Cortex of kidney (tissue), 1 donor: ENCODE measurements at places on chromosomes 6 and 20.

DNA sequence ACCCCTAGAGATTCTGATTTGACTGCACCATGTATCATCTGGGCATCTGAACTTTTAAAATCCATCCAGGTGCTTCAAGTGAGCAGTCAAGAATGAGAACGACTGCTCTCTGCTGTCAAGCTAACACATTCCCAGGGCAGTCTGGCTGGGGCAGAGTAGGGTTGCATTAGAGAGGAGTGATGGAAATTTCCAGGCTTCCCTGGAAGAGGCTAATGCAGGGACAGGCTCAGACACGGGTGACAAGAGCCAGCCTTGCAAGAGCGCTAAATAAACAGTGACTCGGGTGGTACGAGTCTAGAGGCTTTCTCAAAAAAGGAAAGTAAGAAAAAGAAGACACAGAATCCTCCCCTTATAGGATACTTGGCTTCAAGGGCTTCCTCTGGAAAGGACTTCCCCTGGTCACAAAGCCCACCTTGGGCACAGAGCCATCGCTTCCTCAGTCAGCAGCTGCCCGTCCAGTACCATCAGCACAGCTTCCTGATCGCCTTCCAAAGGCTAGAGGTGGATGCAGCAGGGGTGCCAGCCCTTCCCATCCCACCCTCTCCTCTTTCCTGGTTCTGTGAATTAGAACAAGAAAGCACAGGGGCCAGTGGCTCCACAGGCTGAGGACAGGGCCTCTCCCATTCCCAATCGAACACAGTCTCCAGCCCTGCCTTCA lies 177.4 kb upstream of the RREB1 start:
- no peak for DNase-seq

DNA sequence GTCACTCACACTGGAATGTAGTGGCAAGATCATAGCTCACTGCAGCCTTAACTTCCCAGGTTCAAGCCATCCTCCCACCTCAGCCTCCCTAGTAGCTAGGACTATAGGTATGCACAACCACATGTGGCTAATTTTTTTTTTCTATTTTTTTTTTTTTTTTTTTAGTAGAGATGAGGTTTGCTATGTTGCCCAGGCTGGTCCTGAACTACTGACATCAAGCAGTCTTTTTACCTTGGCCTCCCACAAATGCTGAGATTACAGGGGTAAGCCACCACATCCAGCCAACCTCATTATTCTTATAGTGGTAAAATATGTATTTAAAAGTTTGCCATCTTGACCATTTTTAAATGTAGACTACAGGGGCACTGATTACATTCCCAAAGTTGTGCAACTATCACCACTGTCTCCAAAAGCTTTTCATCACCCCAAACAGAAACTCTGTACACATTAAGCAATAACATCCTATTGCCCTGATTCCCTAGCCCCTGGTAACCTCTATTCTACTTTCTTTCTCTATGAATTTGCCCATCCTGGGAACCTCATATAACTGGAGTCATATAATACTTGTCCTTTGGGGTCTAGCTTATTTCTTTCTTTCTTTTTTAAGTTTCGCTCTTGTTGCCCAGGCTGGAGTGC lies 268.0 kb upstream of the JARID2 start:
- no peak for DNase-seq

DNA sequence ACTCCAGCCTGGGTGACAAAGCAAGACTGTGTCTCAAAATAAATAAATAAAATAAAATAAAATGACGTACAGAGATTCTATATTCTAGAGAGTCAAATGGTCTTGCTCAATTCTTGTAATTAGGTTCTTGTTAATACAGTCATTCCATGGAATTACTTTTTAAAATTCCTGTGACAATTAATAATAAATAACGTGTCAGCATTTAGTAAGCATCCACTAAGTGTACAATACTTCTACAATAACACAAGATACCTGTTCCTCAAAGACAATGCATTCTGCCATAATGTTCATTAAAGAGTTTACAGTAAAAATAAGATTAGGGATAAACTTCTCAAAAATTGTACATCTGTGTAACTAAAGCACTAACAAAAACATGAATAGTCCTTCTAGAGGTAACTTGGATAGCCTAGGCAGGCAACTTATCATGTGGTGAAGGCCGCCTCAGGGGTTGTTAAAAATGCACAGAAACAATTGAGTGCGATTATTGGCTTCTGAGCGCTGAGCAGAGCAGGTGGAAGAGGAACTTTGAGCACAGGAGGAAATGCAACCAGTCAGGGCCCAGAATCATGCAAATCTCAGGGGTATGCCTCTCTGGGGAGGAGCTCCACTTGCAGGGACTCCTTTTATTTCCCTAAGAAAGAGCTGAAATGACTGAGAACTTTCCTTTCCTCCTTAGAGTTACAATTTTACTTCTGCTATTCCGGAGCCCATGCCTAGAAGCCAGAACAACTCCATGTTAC lies 37.1 kb downstream of the QRSL1 start:
- DNase-seq = no peak

GRCh38 chr6:43887340-43887858 lies 117.4 kb downstream of the VEGFA start:
- no peak for DNase-seq

GRCh38 chr6:82088978-82089771 lies 158.4 kb downstream of the IBTK start:
- no peak for DNase-seq

DNA sequence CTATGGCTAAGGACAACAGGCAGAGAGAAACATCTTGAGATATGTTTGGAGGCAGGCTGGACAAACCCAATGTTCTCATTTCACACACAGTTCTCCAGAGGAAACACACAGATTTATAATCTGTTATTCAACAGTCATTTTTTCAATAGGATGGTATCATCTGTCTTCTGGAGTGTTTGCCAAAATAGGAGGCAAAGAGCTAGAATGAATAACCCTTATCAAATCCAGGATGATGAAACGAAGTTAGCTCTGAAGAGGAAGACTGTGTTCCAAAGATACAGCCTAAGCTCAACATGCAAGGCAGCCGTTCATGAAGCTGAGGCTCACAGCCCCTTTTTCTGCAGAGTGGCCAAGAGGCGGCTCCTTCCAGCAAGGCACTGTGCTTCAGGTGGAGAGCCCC lies 70.8 kb downstream of the PPP1R3G start:
- no peak for DNase-seq

DNA sequence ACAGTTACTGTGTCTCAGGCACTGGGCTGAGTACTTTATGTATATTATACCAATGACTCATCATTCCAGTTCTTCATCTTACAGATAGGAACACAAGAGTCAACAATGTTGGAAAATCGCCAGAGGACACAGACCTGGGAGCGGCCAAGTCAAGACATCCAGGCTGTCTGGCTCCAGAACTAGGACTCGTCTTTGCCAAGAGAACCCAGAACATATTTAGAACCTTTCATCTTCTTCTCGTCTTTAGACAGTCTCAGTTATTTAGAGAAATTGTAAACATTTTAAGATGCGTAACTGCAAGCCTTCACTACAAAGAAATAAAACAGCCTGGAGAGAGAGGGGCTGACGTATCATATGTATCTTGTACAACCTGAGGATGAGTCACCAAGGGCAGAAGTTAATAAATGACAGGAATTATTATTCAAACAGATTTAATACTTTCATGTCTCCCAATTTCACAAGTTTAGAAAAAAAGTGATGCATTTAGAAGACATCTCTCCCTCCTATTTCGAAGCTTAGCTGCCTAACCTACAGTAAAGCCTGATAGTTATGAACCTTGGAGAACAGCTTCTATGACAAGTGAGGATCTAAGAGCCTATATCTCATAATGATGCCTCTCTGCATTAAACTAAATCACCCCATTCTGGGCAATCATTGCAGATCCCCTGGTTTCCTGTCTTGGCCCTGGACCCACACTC lies 43.4 kb downstream of the SLC22A3 start:
- DNase-seq = no peak

DNA sequence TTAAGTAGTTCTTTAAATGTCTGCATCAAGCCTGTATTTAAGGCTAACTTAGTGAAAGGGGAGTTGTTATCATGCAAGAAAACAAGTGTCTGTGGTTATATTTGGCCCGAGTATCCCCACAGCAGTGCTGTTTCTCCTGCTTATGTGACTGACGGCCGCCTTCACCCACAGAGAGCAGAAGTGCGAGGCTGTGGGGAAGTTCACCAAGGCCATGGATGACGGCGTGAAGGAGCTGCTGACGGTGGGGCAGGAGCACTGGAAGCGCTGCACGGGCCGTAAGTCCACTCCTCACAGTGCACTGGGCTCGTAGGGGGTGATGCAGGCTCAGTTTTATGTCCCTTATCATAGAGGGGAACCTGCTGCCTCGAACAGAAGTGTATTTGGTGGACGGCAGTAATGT lies 53.2 kb upstream of the SYNJ2 start:
- no peak for DNase-seq

DNA sequence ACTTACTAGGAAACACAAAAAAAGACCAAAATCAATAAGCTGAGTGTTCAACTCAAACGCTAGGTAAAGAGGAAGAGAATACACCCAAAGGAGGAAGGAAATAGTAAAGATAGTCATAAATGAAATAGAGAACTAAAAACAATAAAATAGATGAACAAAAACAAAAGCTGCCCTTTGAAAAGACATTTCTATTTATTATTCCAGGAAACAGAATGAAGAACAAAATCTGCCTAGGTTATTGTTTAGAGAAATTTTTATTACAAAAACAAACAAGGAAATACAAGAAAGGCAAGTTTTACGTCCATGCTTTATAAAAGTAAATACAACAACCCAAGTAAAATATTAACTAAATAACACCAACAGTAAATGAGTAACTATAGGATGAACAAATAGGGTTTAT lies 20.1 kb downstream of the HLA-DMB start:
- DNase-seq = no peak

GRCh38 chr6:61614119-61614518 lies 671.9 kb downstream of the KHDRBS2 start:
- DNase-seq = no peak

DNA sequence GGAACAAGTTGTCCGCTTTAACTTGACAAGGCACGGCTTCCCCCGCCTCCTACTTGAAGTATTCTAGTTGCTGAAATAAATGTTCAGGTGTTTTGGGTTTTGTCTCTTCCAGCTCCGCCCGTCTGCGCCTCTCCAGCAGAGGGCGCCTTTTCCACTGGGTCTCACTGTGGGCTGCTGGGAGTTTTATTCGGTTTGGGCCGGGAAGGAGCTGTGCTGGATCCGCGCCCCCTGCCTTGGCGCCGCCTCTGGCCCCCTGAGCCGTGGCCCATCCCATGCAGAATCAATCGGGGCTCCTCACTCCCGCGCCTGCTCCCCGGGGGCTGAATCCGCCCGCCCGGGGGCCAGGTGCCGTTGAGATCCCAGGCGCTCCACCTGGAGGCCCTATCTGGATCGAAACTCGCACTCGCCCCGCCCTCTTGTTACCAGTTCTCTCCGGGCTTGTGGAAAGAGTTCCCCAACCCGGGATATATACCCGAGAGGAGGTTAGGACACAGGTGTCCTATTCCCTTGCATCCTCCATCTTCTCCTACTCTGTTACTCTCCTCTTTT lies 51.0 kb upstream of the TCF21 start:
- no peak for DNase-seq

DNA sequence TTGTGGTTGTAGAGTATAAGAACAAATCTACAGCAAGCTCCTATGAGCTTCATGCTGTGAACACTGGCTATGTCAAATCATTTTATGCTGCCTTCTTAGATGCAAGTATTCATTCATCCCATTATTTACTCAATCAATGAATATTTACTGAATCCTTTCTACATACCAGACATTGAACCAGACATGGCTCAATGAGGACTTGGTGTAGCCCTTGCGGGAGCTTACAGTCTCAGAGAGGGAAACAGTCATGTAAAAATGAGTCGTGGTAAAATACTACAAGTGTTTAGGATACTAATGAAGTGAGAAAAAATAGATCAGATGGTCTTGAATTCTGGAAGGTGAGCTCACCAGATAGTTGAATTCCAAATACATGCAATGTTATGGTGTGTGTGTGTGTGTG lies 44.8 kb upstream of the ENPP1 start:
- DNase-seq = no peak

DNA sequence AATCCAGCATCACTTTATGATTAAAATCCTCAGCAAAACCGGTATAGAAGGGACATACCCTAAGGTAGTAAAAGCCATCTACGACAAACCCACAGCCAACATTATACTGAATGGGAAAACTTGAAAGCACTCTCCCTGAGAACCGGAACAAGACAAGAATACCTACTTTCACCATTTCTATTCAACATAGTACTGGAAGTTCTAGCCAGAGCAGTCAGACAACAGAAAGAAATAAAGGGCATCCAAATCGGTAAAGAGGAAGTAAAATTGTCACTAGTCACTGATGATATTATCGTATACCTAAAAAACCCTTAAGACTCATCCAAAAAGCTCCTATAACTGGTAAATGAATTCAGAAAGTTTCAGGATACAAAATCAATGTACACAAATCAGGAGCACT lies 33.3 kb downstream of the BLOC1S5 start:
- no peak for DNase-seq

- DNase-seq = no peak
These were observed 361.0 kb downstream of the TAF4 start for GRCh38 chr20:61704661-61705060.

GRCh38 chr6:15461127-15461944 lies 201.5 kb downstream of the DTNBP1 start:
- DNase-seq = no peak

- no peak for DNase-seq
These were observed 121.2 kb downstream of the INSM1 start for GRCh38 chr20:20489054-20489453.

- DNase-seq = no peak
These were observed 24.2 kb downstream of the NEDD9 start for GRCh38 chr6:11208267-11208666.

- DNase-seq = no peak
These were observed 43.6 kb downstream of the FBXL4 start for GRCh38 chr6:98904096-98904495.

DNA sequence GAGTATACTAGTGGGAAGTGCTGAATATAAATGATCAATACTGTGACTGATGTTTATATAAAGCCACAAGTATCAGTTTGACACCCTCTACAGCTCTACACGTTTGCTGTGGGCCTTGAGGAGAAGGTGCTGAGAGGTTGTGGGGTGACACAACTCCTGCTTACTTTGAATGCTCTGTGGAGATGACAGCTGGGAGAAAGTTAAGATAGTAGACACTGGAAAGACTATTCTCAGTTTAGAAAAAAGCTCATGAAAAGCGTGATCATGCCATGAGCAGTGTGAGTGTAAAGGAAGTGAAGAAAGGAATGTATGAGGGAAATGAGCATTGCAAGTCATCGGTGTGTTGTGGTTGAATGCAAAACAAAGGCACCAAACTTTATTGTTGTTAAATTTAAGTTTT lies 215.8 kb downstream of the UTRN start:
- DNase-seq = no peak

DNA sequence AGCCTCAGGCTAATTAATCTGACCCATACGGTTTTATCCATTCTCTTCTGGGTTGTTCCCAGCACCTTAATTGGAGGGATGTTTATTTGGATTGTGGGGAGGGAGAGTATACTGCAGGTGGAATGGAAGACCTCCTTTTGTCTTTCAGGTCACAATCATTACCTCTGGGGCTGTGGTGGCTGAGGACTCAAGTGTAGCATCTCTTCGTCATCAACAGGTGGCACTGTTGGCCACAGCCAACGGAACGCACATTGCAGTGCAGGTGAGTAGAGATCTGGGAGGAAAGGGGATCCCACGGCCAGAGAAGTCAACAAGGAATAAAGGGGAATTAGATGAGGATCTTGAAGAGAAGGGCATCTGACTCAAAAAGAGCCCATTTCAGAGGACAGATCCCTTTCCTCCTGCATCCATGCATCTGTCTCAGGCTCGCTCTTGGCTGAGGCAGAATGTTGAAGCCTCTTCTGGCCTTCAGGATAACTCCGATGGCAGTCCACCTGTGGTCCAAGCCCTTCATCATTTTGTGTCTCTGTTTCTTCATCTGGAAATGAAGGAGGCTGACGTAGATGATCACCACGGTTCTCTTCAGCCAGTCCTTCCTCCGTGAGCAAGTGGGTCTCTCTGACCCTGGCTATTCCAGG lies 3.2 kb upstream of the DEF6 start:
- no peak for DNase-seq
